ENCODE measurements at places on chromosomes 6 and 20. TPM values are rescaled to one million over a fixed set of nuclear protein-coding genes. Genes with fewer than 3 reads are reported as not detected.

Gene TMEM200A
- 4.3 TPM for total RNA-seq

Gene TTK
- total RNA-seq = 1.7 TPM

Gene CCN5
- total RNA-seq = 42.3 TPM

Gene NFATC2
- 6.6 TPM for total RNA-seq

Gene GABRR1
- not detected for total RNA-seq

Gene PPP1R16B
- 13.0 TPM for total RNA-seq

Gene BIRC7
- 15.9 TPM for total RNA-seq

Gene TREM1
- 160 TPM for total RNA-seq

Gene PDE7B
- 2.2 TPM for total RNA-seq

Gene RAB44
- total RNA-seq = 0.95 TPM

Gene KIF6
- 2.5 TPM for total RNA-seq

Gene F13A1
- total RNA-seq = 187 TPM

Gene C20orf144
- not detected for total RNA-seq

Gene MAS1L
- total RNA-seq = 0.50 TPM

Gene ERVFRD-1
- total RNA-seq = 0.65 TPM

Gene TENT5A
- total RNA-seq = 26.6 TPM

Gene TNFRSF21
- 21.7 TPM for total RNA-seq

Gene DEFB124
- total RNA-seq = not detected

Gene TRIM10
- not detected for total RNA-seq

Gene NOTCH4
- 63.6 TPM for total RNA-seq

Gene ARMC12
- total RNA-seq = not detected

Gene PLEKHG1
- total RNA-seq = 20.4 TPM

Gene TCFL5
- 8.2 TPM for total RNA-seq

Gene SLC22A16
- 0.80 TPM for total RNA-seq

Gene FOXA2
- 23.5 TPM for total RNA-seq

Gene LINC00237
- total RNA-seq = not detected

Gene TRIM31
- total RNA-seq = 0.62 TPM

Gene DNMT3B
- total RNA-seq = 1.1 TPM

Gene MOXD1
- total RNA-seq = 13.4 TPM

Gene SLA2
- 1.4 TPM for total RNA-seq

Gene PPP1R11
- 65.7 TPM for total RNA-seq

Gene RAD21L1
- total RNA-seq = not detected

Gene PGC
- total RNA-seq = 947 TPM

Measured in lower lobe of right lung (tissue), 2 donors.